Trophoblast cell (in vitro differentiated cells and primary cell): ENCODE measurements at places on chromosomes 11 and 22.

DNA sequence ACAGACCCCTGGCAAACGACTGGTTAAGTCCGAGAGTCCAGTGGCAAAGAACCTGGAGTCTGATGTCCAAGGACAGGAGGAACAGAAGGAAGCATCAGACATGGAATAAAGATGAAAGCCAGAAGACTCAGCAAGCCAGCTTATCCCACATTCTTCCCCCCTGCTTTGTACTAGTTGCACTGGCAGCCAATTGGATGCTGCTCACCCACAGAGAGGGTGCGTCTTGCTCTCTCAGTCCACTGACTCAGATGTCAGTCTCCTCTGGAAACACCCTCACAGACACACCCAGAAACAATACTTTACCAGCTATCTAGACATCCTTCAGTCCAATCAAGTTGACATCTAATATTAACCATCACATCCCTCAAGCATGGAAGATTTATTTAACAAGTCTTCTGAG is 1265.8 kb upstream of the CNTN5 start:
- no peaks in the 10 kb centered on the region for H3K4me1 ChIP-seq
- no peak overlapping the region for H3K27ac ChIP-seq

GRCh38 chr11:68043029-68043348 is 4.2 kb downstream of the TCIRG1 start:
- no peaks in the 10 kb centered on the region for H3K27me3 ChIP-seq
- peaks cover 20% of the 10 kb centered on the region for H3K4me1 ChIP-seq
- peaks cover 43% of the 10 kb centered on the region for H3K36me3 ChIP-seq
- H3K27ac ChIP-seq = no peak overlapping the region

DNA sequence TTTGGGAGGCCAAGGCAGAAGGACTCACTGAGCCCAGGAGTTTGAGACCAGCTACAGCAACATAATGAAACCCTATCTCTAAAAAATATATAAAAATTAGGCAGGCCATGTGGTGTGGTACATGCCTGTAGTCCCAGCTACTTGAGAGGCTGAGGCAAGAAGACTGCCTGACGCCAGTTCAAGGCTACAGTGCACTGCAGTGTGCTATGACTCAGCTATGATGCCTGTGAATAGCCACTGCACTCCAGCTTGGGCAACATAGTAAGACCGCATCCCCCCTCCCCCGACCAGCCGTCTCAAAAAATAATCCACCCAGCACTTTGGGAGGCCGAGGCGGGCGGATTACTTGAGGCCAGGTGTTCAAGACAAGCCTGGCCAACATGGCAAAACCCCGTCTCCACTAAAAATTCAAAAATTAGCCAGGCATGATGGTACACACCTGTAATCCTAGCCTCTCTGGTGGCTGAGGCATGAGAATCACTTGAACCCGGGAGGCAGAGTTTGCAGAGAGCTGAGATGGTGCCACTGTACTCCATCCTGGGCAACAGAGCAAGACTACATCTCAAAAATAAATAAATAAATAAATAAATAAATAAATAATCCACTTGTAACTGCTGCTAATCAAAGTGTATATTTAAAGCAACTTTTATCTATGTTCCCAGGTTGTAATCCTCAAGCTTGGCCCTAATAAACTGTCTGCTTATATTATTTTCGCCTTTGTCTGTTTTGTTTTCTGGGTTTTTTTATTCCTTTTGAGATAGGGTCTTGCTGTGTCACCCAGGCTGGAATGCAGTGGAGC is 7.8 kb downstream of the HPS5 start:
- H3K4me1 ChIP-seq = peaks cover 15% of the 10 kb centered on the region
- H3K27ac ChIP-seq = peak overlapping the region; percentile 17
- H3K4me3 ChIP-seq = no peak overlapping the region
- peaks cover 9% of the 10 kb centered on the region for H3K36me3 ChIP-seq

GRCh38 chr11:2741006-2741376 is 41.2 kb upstream of the KCNQ1OT1 start:
- no peaks in the 10 kb centered on the region for H3K36me3 ChIP-seq
- H3K27ac ChIP-seq = peak overlapping the region; percentile 60

GRCh38 chr11:134250246-134250645 is 2.9 kb downstream of the THYN1 start:
- H3K36me3 ChIP-seq = peaks cover 15% of the 10 kb centered on the region
- no peak overlapping the region for H3K4me3 ChIP-seq
- H3K4me1 ChIP-seq = no peaks in the 10 kb centered on the region
- H3K27me3 ChIP-seq = no peaks in the 10 kb centered on the region
- H3K27ac ChIP-seq = no peak overlapping the region

DNA sequence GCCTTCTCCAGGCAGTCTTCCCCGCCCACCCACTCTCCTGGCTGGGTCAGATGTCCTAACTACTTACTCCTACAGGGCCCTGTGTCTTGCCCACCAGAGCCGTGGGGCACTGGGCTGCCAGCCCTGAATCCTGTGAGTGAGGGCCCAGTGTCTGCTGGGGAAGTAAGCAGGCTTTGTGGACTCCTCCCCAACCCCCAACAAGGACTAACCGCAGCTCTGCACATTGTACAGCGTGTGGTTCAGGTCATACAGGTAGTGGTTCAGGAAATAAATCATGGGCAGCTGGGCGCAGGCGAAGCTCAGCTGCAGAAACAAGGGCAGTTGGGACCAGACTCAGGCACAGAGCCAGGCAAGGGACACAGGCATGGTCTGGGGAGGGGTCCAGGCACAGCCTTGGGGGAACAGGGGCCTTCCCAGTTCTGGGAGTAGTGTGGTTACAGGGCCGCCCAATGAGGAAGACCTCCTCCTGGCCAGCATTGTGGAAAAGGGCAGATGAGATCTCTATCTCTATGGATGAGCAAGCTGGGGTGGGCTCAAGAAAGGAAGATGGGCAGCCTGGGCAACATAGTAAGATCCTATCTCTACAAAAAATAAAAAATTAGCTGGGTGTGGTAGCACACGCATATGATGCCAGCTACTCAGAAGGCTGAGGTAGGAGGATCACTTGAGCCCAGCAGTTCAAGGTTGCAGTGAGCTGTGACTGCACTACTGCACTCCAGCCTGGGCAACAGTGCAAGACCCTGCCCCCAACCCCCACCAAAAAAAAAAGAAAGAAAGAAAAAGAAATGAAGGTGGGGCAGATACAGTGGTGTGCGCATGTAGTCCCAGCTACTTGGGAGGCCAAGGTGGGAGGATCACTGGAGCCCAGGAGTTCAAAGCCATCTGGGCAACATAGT is 5.5 kb downstream of the UNC93B1 start:
- no peak overlapping the region for H3K4me3 ChIP-seq
- no peaks in the 10 kb centered on the region for H3K36me3 ChIP-seq
- H3K4me1 ChIP-seq = peaks cover 4% of the 10 kb centered on the region
- DNase-seq = no peak
- H3K27me3 ChIP-seq = no peaks in the 10 kb centered on the region

GRCh38 chr11:22221143-22221542 is 28.3 kb downstream of the ANO5 start:
- no peak overlapping the region for H3K27ac ChIP-seq
- H3K4me1 ChIP-seq = no peaks in the 10 kb centered on the region
- no peak for DNase-seq
- no peak overlapping the region for H3K4me3 ChIP-seq
- H3K36me3 ChIP-seq = no peaks in the 10 kb centered on the region

GRCh38 chr22:21029486-21030025 is 2.8 kb downstream of the SLC7A4 start:
- H3K4me1 ChIP-seq = peaks cover 42% of the 10 kb centered on the region
- H3K27me3 ChIP-seq = no peaks in the 10 kb centered on the region
- no peak for DNase-seq
- no peak overlapping the region for H3K4me3 ChIP-seq

GRCh38 chr22:26464312-26464711 is 19.3 kb downstream of the HPS4 start:
- peak overlapping the region; percentile 3 for H3K27ac ChIP-seq
- no peaks in the 10 kb centered on the region for H3K27me3 ChIP-seq
- no peak overlapping the region for H3K4me3 ChIP-seq
- H3K36me3 ChIP-seq = peaks cover 52% of the 10 kb centered on the region

GRCh38 chr11:111585371-111585770 is 16.9 kb upstream of the SIK2 start:
- H3K27ac ChIP-seq = no peak overlapping the region
- H3K4me3 ChIP-seq = no peak overlapping the region
- H3K27me3 ChIP-seq = no peaks in the 10 kb centered on the region

DNA sequence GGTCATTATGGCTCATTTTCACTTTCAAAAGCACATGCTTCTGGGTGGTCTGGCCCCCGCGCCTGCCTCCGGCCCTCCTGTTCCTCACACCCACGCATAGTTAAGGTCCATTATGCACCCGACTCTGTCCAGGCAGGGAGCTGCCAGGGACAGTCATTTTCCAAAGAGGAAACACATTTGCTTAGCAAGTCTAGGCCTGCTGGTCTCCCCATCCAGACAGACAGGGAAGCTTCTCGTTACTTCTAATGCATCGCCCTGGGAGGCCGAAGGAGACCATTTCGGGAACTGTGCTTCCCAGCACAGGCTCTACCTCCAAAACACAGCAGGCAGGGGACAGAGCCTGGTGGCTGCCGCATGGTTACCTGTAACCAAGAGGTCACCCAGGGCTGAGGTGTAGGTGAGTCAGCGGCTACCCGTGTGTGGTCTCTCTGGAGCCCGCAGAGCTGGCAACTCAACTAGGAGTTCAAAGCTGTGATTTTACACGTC is 87.1 kb upstream of the SHANK2 start:
- no peak overlapping the region for H3K27ac ChIP-seq
- H3K36me3 ChIP-seq = no peaks in the 10 kb centered on the region
- peak; percentile 37 for DNase-seq
- no peaks in the 10 kb centered on the region for H3K4me1 ChIP-seq

DNA sequence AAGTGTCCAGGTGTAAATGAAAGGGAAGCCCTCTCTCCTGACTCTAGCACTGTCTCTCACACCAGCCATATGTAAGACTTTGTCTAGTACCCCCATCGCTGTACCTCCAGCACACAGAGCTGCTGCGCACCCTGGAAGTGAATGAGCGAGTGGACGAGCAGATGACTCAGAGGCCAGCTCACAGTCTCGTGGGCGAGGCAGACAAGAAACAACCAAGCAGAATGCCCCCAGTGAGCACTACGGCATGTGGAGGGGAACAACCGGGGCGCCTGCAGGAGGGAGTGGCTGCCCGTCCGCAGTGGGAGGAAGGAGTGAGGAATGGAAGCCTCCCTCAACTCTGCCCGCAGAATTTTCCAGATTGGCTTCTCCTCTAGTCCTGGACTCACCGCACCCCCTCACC is 46.4 kb downstream of the MCM5 start:
- peaks cover 9% of the 10 kb centered on the region for H3K4me1 ChIP-seq
- no peak overlapping the region for H3K27ac ChIP-seq
- no peaks in the 10 kb centered on the region for H3K27me3 ChIP-seq
- no peak overlapping the region for H3K4me3 ChIP-seq
- peak; percentile 92 for DNase-seq
- H3K36me3 ChIP-seq = no peaks in the 10 kb centered on the region

- no peak overlapping the region for H3K4me3 ChIP-seq
- no peak overlapping the region for H3K27ac ChIP-seq
- H3K4me1 ChIP-seq = no peaks in the 10 kb centered on the region
- no peaks in the 10 kb centered on the region for H3K27me3 ChIP-seq
- DNase-seq = no peak
Measured at GRCh38 chr11:66789097-66789890, 53.9 kb upstream of the RCE1 start.

DNA sequence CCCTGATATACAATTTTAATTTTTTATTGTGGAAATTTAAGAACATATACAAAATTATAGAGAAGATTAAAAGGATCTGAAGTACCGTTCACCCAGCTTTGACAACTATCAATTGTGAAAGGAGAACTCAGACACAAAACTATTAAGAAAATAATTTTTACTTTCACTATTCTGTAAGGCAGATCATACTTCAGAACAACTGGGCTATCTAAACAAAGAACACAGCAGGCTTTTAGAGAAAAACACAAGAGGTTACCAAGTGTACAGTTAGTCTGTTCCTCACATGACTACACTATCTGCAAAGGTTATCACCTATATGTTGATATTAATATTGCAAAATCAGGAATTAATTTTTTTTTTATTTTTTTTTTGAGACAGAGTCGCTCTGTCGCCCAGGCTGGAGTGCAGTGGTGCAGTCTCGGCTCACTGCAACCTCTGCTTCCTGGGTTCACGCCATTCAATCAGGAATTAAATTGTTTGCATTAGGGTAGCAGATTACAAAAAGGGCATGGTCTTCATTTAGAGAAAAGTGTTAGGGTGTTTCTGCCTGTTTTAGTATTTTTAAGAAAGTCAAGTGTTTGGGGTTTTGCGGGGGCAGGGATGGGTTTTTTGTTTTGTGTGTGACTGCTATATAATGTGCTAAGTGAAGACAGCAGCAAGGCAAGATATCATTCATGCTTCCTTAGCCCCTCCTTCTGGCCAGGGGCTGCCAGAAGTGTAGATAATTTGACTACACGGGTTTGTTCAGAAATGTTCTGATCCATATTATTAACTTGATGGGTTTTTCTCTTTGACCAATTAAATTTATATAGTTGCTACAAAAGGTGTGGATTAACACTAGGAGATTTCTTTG is 27.6 kb upstream of the SIK2 start:
- H3K27ac ChIP-seq = no peak overlapping the region
- no peaks in the 10 kb centered on the region for H3K36me3 ChIP-seq
- no peaks in the 10 kb centered on the region for H3K4me1 ChIP-seq
